Lower lobe of right lung (tissue), 2 donors: ENCODE measurements at places on chromosomes 2 and 18. TPM values are rescaled to one million over a fixed set of nuclear protein-coding genes. Genes with fewer than 3 reads are reported as not detected.

Gene NT5C1B
- not detected for total RNA-seq

Gene TSPYL6
- not detected for total RNA-seq

Gene ANKRD30BL
- total RNA-seq = not detected

DNA sequence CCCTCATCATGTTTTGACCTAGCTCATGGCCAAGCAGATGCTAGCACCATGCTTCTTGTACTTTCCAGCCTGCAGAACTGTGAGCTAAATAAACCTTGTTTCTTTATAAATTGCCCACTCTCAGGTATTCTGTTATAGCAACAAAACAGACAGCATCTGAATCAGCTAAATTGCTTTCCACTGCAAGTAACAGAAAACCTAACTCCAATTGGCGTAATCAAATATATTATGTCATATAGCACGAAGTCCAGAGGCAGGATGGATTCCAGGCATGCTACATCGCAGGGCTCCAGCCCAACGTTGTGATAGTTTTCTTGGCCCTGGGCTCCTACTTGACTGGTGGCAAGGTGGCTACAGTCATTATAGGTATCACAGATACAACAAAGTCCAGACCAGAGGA, 10.4 kb upstream of the CUL3 start:
- no peak for DNase-seq

DNA sequence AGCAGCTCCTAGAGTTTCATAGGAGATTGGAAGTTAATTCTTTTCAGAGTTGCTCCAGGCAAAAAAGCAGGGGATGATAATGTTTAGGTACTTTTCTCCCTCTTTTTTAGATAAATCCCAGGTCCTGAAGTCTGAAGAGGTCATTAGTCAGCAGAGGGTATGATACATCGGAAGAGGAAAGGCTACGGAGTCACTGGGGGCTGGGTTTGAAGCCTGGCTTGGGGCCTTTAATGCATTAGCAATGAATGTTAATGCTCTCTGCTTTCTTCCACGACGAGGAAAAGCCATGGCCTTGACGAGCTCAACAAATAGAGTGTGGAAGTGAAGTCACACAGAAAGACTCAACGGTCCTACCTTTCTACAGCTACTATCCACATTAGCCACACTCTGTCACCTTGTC, 235.1 kb downstream of the NCKAP5 start:
- no peak for DNase-seq

DNA sequence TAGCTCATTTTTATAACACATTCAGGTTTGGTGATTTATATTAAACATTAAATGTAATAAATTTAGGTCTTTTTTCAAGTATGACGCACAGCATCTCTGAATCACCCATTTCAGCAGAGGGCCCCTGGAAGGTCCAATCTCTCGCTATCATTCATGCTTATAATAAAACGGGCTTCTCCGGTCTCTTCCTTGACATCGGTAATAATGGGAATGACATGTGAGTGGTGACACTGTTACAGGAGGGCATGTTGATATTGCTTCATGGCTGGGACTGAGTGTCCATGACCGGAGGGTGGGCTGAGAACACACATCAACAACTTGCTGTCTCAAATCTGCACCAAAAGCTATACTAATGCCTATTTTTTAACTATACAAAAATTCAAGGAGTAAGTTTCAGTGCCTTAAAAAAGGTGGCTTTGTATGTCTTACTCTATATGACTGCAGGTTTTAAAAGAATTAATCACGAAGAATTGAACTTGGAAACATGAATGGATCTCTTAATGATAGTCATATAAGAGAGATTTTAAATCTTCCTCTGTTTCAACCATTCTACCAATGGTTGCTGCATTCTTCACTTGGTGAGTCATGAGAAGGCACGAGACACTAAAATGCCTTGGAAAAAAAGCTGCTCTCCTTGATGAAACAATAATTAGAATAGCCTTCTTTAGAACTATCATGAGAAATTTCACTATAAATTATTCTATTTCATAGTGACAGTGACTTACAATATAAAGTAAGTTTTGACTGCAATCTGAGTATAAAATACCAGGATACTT, 101.9 kb upstream of the NRP2 start:
- no peak for DNase-seq

DNA sequence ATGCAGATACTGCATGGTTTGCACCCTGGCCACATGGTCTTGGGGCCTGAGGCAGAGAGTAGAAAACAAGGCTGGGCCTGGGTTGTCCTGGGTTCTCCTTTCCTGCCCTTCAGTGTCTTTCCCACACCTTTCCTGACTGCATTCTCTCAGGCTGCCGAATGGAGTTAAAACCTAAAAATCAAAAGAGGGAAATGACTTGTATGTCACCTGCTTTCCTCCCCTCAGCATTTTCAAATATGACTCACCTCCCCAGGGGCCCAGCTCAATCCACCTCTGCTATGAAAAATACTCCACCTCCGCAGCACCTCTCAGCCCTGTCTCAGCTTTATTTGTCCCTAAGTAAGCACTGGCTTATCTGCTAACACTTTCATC, 457.8 kb upstream of the MEX3C start:
- DNase-seq = no peak

DNA sequence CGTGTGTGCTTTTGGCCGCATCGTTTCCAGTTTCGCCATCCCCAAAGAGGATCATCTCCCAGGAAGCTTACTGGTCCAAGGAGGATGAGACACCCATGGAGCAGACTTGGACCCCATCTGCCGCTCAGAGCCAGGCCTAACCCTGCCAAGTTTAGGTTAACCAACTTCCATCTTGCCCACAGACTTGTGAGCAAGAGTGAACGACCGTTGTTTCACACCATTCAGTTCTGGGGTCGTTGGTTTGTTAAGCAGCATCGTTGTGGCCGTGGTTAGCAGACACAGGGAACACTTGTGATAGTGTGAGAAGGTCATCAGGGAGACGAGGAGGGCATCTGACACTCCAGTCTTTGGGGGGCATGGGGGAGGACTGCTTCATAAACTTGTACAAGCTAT, 15.1 kb downstream of the IL1R2 start:
- DNase-seq = no peak

- DNase-seq = no peak
These were observed 235.3 kb upstream of the PXDN start for GRCh38 chr2:1979569-1979968.

GRCh38 chr2:159853101-159853500, 55.1 kb upstream of the CD302 start:
- DNase-seq = no peak
